Skeletal muscle cell (primary cell): ENCODE measurements at places on chromosomes 4 and X.

DNA sequence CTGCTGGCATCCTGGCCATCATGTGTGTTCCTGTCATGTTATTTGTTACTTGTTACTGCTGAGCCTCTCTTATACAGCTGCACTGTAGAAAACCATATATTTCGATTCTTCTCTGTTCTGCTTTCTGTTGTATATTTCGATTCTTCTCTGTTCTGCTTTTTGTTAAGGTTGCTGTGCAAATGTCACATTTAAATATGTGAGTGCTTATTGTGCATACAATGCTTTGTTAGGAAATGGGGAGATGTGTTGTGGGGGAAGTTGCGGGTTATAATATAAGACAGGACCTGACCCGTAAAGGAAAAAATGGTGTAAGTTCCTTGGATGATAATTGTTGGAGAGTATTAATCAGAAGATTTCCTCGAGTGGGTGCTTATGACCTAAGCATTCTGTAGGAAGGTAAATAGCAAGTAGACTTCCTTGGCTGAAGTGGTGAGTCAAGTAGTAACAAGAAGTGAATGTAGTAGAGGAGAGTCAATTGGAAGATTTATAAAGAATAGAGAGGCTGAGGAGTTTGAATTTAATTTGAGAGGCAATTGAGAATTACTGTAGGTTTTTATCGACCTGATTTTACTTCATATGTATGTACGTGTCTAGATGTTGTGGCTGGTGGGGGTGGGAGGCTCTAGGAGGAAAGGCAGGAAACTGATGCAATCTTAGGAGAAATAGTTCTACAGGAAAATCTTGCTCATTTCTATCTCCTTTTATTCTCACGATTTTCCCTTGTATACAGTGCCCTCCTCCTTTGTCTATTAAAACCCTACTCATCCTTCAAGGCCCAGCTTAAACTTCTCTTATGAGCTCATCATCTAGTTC, 8.5 kb downstream of the OGT start:
- DNase-seq = peak; percentile 41

- no peak for DNase-seq
These were observed 28.6 kb upstream of the MAGEA11 start for GRCh38 chrX:149682956-149683947.

DNA sequence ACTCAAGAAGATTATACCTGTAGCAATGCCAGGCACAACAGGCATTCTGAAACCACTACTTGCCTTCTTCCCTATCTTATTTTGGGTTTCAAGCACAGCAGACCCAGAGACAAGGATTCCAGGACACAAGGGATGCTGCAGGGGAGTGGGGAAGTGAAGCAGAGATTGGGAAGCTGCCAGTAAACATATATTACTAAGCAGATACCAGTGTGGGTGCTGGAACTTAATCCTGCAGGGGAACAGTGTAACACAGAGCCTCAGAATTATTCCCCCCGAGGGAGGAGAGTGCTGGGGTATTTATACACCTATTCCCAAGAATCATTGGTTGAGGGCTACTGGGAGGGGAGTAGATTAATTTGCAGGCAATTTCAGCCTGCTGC, 33.3 kb upstream of the MAML3 start:
- DNase-seq = no peak

GRCh38 chr4:28287831-28288233, 1427.2 kb downstream of the STIM2 start:
- DNase-seq = peak; percentile 95

- DNase-seq = no peak
These were observed 5.4 kb upstream of the SORBS2 start for GRCh38 chr4:185817403-185817818.

- no peak for DNase-seq
These were observed 2.2 kb downstream of the CLCN3 start for GRCh38 chr4:169622566-169622965.

- no peak for DNase-seq
These were observed 29.4 kb downstream of the IRF2 start for GRCh38 chr4:184444953-184445309.

DNA sequence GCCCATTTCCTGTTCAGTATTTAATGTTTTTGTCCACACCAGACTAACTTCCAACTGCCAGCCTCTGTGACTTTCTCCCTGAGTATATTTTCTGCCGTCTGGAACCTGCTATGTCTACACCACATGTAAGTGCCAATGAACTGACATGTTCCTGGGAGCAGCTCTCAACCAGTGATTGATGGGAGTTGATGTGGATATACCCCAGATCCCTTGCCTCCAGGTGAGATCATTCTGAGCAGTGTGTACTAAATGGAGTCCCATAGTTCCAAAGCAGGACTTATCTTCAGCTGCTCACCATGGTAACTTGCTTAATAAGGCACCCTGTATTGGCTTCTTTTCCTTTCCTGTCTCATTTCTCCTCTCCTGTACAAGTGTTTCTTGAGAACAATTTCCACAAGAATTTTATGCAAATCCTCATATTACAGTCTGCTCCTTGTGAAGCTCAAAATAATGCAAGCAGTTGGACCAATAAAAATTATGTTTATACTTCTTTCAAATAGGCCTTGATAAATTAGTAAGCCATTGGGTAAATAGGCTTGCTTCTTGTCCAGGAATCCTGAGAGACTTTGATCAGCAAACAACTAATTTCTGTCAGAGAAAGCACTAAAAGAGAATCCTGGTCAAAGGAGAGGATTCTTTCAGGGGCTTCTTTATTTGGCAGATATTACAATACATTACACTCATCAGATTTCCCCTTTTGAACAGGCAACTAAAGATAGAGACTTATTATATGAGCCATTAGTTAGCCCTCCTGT, 911.7 kb upstream of the NDST4 start:
- no peak for DNase-seq

- no peak for DNase-seq
These were observed 6.3 kb downstream of the FMR1 start for GRCh38 chrX:147917700-147918695.

GRCh38 chrX:41808047-41808446, 84.1 kb downstream of the GPR82 start:
- DNase-seq = no peak

- DNase-seq = no peak
These were observed 297.6 kb upstream of the STS start for GRCh38 chrX:6849716-6850414.

DNA sequence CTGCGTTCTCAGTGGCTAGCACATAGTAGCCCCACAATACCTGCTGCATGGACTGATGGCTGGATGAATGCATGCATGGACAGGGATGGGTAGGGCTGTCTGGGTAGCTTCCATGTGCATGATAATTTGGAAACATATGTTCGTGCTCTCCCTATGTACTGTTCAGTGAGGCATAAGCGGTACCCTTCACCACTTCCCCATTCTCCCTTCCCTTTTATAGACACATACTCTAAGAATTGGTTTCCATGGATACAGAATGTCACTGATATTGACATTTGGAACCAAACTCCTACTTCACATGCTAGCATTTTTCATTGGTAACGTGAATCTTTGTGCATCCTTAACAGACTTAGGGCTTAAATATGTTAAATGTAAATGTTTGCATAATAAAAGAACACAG, 20.4 kb downstream of the USP46 start:
- no peak for DNase-seq

GRCh38 chr4:41256131-41256739, 493 bp upstream of the UCHL1 start:
- DNase-seq = peak; percentile 26

DNA sequence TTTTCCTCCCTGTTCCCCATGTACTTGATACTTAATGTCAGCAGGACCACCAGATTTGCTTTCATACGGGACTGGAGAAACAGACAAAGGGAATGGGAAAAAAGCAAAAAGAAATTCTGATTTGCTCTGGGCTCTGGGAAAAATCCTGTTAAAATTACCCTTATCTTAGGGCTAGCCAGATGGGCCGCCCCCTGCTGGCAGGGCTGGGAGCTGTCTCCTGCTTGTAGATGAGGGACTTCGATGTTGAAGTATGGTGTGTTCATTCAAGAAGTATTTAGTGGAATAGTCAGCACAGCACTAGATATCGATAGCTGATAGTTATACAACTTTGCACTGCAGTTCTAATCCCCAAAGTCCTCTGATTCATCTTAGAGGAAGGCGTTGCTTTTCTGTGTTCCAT, 45.8 kb downstream of the BCORL1 start:
- DNase-seq = peak; percentile 16

DNA sequence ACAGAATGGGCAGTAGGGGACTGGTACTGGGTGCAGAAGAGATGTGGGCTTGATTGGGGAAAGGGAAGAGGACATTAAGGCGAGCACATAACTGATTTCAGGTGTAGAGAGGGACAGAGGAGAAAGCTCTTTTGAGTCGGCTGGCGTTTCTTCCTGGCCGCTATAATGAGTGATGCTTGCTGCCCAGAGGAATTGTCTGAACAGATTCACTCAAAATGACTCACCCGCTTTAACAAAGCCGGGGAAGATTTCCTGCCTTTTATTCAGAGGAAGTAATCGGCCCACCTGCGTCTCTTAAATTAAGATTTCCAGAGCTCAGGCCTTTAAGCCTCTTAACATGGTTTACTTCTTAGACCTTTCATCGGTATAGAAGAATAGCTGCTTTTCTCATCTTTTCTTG, 102.1 kb upstream of the AP1S2 start:
- no peak for DNase-seq

- no peak for DNase-seq
These were observed 1999.1 kb upstream of the ADGRL3 start for GRCh38 chr4:59200992-59201391.
